Stimulated activated memory B cell treated with anti-CD40 and anti-IgM and Interleukin-4, amounts not matched to agents 10 μg/mL and 1 μg/mL and 100 μg/mL, for 72 hours (primary cell): ENCODE measurements at places on chromosomes 13 and 19.

DNA sequence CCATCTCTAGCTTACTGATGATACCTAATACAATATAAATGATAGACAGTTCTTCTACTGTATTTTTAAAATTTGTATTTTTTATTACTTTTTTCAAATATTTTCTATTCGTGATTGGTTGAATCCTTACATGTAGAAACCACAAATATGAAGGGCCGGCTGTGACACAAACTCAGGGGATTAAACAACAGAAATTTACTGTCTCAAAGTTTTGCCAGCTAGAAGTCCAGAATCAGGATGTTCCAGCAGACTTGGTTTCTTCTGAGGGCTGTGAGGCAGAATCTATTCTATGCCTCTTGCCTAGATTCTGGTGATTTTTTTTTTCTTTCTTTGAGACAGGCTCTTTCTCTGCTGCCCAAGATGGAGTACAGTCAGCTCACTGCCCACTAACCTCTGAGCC lies 13.8 kb downstream of the FPR1 start:
- no peak for ATAC-seq

- peak; percentile 10 for ATAC-seq
Observed at GRCh38 chr19:1248139-1248785, at the start of gene MIDN. Gene MIDN, plus strand, starts transcription at chr19:1248583. Its CDS starts 1,714 bp downstream, at chr19:1250297.

GRCh38 chr13:91236921-91237320 lies 110.6 kb upstream of the MIR17HG start:
- no peak for ATAC-seq

DNA sequence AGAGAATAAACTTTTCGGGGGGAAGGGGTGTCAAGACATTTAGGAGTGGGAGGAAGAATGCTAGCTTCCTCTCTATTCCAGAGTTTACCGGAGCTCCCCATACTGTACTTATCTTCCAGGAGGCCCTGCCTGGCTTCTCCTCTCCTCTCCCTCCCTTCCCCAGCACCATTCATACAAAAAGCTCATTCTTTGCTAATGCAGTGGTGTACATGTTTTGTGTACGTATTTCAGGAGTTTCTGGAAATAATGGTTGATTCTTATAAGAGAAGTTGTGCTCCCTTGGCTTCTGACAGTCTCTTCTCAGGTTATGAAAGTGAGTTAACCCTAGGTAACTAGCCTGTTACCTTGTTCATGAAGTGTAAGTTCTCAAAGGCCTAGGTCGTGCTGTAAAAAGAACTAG lies 7.1 kb downstream of the SAMD4B start:
- ATAC-seq: no peak

- no peak for ATAC-seq
Observed at GRCh38 chr19:16096280-16096855, 15.3 kb upstream of the RAB8A start.

- ATAC-seq: peak; percentile 37
Observed at GRCh38 chr19:14183741-14184350, 22.1 kb downstream of the ADGRL1 start.

GRCh38 chr13:25843692-25844091 lies 208.1 kb downstream of the SHISA2 start:
- ATAC-seq: peak; percentile 29

DNA sequence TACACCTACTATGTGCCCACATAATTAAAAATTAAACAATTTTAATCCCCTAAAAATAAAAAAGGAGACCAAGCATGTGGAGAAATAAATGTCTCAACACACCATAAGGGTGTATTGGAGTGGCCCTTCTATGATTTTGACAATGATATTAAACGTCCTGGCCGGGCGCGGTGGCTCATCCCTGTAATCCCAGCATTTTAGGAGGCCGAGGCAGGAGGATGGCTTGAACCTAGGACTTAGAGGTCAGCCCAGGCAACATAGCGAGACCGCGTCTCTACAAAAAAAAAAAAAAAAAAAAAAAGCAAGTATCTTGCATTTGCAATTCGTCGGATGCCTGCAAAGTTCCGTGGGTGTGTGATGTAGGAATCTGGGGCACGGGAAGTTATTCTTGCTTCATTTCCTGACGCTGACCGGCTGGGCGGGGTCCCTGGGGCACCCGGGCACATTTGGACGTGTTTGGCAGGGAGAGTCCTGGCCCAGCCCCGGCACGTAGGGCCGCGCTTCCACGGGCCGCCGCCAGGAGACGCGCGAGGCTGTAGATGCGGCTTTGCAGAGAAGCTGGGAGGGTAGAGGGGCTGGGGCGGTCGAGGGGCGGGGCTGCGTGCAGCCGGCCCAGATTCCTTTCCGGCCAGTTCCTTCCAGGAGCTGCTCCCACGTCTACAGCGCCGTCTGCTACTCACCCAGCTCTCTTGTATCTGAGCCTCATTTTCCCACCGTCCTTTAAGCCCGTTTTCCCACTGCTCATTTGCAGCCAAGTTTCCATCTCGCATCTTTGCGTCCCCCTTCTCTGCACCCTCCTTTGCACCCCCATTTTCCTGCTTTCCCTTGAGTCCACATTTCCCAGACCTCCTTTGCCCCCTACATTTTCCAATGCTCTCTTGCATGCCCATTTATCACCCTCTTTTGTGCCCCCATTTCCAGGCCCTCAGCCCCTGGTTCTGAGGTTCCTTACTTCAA lies 2.2 kb upstream of the TSPAN16 start:
- peak; percentile 94 for ATAC-seq

DNA sequence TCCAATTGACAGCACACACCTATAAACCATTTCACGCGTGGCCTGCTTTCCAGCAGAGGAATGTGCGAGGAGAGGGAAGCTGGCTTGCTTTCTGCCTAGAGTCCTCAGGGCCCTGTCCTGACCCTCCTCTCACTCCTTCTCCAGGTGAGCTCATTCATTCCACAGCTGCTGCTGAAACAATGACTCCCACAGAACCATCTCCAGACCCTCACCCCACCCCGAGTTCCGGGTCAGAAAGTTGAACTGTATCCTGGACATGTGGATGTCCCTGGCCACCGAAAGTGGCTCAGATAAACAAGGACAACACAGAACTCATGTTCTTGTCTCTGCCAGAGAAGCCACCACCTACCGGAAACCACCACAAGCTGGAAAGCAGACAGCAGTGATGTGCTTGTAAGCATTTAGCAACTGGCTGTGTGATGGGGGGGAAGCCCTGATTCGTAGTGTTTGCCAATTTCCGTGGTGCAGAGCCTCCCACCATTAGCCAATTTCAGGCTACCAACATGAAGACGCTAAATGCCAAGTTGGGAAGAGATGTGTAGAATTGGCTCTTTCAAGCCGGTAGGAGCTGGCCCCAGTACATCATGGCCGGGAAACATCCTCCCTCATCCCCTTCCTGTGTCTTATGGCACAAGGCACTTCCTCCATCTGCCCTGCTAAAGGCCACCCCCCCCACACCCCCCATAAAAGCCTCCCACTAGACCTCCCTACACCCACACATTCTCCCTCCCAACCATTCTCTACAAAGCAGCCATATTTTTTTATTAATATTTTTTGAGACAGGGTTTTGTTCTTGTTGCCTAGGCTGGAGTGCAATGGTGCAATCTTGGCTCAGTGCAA lies 5.0 kb downstream of the SYCE2 start:
- peak; percentile 54 for ATAC-seq

DNA sequence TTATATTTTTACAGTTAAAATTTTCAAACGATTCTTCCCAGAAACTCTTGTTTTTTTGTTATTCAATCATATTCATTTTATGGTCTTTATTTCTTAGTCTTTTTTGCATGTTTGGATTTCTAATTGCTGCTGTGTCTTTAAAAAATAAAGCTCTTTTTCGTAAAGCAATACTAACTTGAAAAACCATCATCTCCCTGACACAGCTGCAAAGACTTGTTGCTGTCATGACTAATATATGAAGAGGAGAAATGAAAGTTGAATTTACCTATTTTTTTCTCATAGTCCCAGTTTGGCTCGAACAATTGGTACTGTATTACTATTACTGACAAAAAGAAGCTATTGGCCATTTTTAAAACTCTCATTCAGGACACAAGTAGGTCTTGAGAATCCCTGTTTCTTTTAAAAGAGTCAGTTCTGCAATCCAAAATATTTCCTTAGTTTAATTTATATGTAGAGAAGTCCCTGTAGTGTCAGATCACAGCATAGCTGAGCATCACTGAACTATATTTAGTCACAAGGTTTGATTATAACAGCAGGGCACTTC lies 12.1 kb upstream of the SPART start:
- ATAC-seq: no peak

- ATAC-seq: no peak
Observed at GRCh38 chr19:1429750-1430149, 8.4 kb upstream of the RPS15 start.

GRCh38 chr19:18364826-18365528 lies 21.0 kb upstream of the GDF15 start:
- no peak for ATAC-seq
